Osteocyte (in vitro differentiated cells): ENCODE measurements at places on chromosomes 1 and 21. TPM values are rescaled to one million over a fixed set of nuclear protein-coding genes. Genes with fewer than 3 reads are reported as not detected.

DNA sequence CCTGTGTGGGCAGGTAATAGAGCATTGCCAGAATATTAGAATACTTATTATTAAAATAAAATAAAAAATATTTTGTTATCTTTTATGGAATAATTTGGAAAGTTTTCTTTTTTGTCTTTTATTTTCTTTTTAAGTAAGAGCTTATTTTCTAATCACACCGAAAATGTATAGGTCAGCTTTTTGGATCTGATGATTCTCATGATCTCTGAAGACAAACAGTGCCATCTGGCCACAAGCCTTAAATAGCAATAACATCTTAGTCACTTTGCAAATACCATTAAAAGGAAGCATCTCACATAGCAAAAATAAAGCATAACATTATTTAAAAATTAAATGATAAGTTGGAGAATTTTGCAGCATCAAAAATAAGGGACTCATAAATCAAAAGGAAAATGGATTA, 213.8 kb downstream of the PLA2G4A start:
- peaks cover 3% of the 10 kb centered on the region for H3K4me1 ChIP-seq
- peaks cover 16% of the 10 kb centered on the region for H3K27me3 ChIP-seq
- H3K36me3 ChIP-seq: no peaks in the 10 kb centered on the region
- no peak overlapping the region for H3K27ac ChIP-seq
- H3K4me3 ChIP-seq: no peak overlapping the region
- DNase-seq: no peak

Gene IL22RA1
- not detected in 2 replicates for total RNA-seq

DNA sequence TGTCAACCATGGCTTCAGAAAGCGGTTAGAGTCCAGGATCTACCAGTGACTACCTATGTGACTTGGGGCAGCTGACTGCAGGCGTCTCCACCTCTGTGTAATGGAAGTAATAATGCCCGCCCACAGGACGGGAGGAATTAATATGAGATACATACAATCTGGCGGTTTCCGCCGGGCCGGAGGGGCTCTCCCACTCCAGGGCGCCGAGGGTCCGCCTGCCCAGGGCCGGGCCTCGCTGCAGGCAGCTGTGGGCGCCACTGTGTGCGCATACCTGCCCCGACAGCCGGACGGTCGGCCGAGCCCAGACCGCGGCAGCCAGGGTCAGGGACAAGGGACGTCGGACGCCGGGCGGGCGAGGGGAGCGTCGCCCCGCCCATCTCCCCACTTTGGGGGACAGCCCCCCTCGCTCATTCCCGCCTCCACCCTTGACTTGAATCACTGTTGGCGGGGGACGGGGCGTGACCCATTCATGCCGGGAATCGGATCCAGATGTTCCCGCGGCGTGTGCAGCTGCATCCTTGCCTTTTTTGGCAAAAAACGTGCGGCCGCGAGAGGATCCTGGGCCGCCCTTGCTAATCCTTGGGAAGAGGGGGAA, 6.0 kb upstream of the SF3A3 start:
- peak overlapping the region; percentile 83 for H3K27ac ChIP-seq
- H3K27me3 ChIP-seq: no peaks in the 10 kb centered on the region
- H3K36me3 ChIP-seq: peaks cover 19% of the 10 kb centered on the region
- peaks cover 42% of the 10 kb centered on the region for H3K4me1 ChIP-seq
- H3K4me3 ChIP-seq: peak overlapping the region; percentile 63

DNA sequence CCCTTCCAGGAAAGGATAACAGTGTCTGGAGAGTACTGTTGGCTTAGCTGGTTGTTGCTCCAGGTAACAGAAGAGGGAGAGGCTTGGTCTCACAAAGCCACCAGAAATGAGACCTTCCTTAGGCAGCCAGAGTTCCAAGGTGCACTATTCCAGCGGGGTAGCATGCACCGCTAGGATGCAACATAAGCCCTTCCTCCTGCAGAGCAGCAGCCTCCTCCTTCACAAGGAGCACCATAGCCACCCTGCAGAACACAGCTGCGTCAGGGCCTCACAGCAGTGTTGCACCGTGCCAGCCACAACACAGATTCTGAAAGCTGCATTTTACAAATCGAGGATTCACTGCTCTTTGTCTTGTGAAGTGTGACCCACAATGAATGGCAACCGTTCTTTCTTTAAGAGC, 142.0 kb downstream of the CLIC6 start:
- no peak for DNase-seq
- H3K4me1 ChIP-seq: peaks cover 66% of the 10 kb centered on the region
- H3K36me3 ChIP-seq: peaks cover 20% of the 10 kb centered on the region

Gene CSRP1
- 0.56 and 1.6 TPM in 2 replicates for total RNA-seq

Gene CHI3L1
- total RNA-seq: not detected in 2 replicates

GRCh38 chr1:236091933-236092318, 27.0 kb upstream of the NID1 start:
- H3K4me3 ChIP-seq: no peak overlapping the region
- H3K27me3 ChIP-seq: peaks cover 7% of the 10 kb centered on the region
- peaks cover 4% of the 10 kb centered on the region for H3K4me1 ChIP-seq
- H3K27ac ChIP-seq: no peak overlapping the region
- no peaks in the 10 kb centered on the region for H3K36me3 ChIP-seq
- DNase-seq: no peak
